ENCODE measurements at places on chromosomes 5 and 9.

DNA sequence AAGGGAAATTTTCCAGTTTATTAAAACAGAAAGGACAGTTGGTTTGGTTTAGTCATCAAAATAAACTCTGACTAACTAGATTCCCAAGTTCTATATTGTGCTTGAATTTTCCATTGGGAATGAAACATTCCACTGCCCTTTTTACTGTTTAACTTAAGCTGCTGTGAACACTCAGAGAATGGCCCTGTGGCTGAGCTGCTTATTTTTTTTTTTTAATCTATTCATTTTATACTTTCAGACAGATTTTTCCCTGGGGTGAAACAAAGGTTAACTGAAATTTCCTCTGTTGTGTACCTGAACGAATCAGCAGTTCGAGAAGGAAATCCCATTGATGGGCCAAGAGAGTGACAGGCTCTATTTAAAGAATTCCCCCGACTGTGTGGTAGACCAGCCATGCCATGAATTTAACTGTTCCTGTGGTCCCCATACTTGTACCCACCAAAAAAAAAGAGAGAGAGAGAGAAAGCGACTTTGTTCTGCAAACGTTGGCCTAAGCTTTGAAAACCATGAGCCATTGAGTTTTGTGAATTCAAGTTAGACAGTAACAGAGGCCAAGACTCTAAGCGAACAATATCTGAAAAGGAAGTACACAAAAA, 138.7 kb upstream of the GRHPR start:
- DNase-seq: no peak

- no peak for DNase-seq
Observed at GRCh38 chr9:110041452-110041851, 166.5 kb downstream of the C9orf152 start.

GRCh38 chr9:100466171-100466828, 6.6 kb upstream of the TMEFF1 start:
- DNase-seq: no peak

GRCh38 chr5:138354387-138354786, 1.9 kb downstream of the KDM3B start:
- no peak for DNase-seq

DNA sequence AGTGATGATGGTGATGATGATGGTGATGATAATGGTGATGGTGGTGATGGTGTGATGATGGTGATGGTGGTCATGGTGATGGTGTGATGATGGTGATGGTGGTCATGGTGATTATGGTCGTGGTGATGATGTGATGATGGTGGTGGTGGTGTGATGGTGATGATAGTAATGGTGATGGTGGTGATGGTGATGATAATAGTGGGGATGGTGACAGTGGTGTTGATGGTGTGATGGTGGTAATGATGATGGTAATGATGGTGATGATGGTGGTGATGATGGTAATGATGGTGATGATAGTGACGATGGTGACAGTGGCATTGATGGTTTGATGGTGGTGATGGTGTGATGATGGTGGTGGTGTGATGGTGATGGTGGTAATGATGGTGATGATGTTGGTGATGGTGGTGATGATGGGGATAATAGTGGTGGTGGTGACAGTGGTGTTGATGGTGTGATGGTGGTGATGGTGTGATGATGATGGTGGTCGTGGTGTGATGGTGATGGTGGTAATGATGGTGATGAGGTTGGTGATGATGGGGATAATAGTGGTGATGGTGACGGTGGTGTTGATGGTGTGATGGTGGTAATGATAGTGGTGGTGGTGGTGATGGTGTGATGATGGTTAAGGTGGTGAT, 6.5 kb downstream of the STKLD1 start:
- DNase-seq: no peak

GRCh38 chr9:87622923-87623322, 103.0 kb upstream of the CTSL start:
- no peak for DNase-seq

DNA sequence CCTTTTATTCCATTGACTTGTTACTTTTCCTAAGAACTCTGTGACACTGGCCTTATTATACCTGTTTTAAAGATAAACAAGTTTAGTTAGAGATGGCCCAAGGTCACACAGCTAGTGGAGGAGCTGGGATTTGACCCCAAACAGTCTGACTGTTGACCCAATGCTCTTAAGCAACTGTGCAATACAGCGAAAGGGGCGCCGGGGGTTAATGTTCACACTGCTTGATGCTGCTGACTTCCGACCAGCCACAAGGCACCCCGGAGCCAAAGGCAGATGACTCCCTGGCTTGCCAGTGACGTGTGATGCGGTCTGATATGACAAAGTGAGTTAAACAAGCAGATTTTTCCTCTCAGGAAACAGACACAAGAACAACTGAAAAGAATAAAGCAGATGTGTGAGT, 23.9 kb downstream of the PIK3R1 start:
- DNase-seq: peak; percentile 80

- no peak for DNase-seq
Observed at GRCh38 chr5:132090107-132090506, 16.5 kb downstream of the CSF2 start.

DNA sequence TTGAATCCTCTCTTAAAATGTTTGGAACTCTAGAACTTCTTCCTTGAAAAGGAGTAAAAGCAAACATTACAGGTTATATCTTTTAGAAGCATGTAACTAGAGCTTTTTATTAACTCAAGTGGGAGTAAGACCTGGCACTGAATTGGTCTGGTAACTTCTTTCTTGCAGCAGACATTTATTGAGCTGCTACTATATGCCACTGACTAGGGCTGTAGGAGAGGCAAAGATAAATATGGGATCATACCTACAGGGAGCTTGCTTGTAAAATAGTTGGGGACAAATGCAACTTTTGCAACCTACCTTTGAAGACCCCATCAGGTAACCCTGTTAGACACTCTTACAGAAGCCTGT, 231.9 kb upstream of the TUT7 start:
- DNase-seq: no peak

GRCh38 chr5:20157089-20157488, 169.1 kb upstream of the CDH18 start:
- DNase-seq: no peak

- DNase-seq: no peak
Observed at GRCh38 chr5:100550531-100551051, 15.4 kb downstream of the FAM174A start.

GRCh38 chr9:117095081-117095480, 319.8 kb downstream of the ASTN2 start:
- DNase-seq: no peak

GRCh38 chr5:94702729-94703128, 84.3 kb downstream of the SLF1 start:
- DNase-seq: no peak

DNA sequence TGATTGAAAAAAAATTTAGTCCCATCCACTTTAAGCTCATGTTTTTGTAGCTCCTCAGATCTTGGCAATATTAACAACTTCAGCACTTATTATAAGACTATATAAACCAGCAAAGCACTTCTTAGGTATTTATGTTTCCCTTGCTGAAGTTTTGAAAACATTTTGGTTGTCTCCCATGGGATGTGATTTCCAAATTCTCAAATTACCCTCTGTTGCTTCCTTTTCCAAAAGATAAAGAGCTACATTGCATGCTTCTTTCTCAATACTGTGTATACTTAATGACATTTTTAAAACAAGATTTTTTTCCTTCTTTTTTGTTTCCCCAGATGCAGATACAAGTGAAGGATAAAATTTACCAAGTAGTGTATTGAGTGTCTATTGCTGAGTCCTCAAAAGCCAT, 567.1 kb downstream of the CSNK1G3 start:
- no peak for DNase-seq

GRCh38 chr5:132095424-132095972, 21.9 kb downstream of the CSF2 start:
- no peak for DNase-seq

DNA sequence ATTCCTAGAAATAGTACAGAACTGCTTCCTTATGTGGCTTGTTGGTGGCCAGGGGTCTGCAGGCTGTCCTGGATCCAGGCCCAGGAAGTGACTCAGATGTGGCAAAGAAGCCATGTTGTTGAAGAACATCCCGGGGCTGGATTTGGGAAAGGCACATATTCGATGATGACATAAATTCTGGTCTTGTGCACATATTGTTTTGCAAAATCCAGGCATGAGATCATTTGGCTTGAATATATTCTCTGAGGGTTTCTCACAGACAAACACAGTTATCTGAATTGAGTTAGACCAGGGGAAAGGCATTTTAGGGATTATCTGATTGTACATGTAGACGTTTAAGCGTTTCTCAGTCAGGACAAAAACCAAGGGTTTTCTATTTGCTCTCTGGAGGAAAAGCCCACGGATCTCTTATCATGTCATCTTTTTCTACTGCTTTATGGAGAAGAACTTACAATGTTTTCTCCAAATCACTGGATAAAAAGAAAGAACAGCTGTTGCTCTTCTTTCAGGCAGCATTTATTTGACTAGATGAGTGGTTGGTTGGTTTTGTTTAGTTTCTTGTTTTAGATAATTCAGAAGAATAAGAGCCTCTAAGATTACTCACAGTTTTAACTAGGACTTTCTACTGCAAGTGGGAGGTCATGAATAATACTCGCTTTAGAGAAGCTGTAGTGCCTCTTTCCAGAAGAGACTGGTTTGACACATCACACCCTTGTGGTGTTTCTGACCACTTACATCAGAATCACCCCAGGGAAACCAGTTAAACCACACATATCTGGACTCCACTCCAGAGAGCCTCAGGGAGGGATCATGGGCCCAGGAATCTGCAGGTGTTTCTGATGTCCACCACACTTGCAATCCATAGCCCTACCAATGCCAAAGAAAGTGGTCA, 29.5 kb upstream of the LHFPL2 start:
- no peak for DNase-seq

- DNase-seq: no peak
Observed at GRCh38 chr9:81819859-81820546, 108.2 kb upstream of the SPATA31D4 start.

GRCh38 chr5:133193794-133194193, 142.0 kb downstream of the HSPA4 start:
- no peak for DNase-seq

GRCh38 chr9:116646661-116647514, 40.2 kb upstream of the TRIM32 start:
- DNase-seq: no peak

DNA sequence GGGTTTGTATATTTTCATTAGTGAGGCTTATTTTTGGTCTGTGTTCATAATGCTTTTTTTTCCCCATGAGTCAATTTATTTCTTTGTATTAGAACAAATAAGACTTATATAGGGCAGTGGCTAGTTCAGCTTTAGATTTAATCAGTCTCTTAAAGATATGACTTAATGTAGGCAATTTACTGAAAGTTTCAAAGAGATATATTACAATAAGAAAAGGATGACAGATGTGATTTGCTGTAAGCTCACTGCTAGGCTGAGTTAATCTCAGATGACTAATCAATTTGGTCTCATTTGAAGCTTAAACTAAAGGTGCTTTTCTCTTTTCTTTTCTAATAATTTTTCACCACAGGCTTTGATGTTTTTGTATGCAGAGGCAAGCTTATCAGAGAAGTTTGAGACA, 291.8 kb upstream of the DAP start:
- no peak for DNase-seq

DNA sequence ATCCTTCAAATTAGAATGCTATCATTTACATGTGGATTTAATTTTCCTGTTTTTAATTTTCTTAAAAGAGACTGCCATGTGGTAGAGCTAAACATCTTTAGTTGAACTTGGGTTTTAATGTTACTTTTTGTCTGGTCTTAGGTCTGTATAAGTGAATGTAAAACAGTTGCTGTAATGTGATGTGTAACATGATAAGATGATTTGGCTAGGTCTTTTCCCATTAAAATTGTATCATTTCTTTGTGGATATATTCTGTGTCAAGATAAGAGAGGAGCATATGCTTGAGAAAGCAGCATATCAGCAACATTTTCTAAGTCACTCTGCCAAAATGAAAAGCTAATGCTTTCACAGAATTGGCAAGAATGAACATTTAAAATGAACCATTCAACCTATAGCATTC, 18.5 kb downstream of the TMEM167A start:
- DNase-seq: no peak
